ENCODE measurements at places on chromosomes 3 and 15. TPM values are rescaled to one million over a fixed set of nuclear protein-coding genes. Genes with fewer than 3 reads are reported as not detected.

- H3K27ac ChIP-seq: no peak overlapping the region
- peaks cover 17% of the 10 kb centered on the region for H3K4me1 ChIP-seq
- H3K36me3 ChIP-seq: no peaks in the 10 kb centered on the region
- no peak for DNase-seq
- H3K27me3 ChIP-seq: no peaks in the 10 kb centered on the region
Measured at GRCh38 chr3:70849911-70850699, 537.7 kb upstream of the MDFIC2 start.

GRCh38 chr3:178103140-178103539 lies 433.1 kb upstream of the KCNMB2 start:
- H3K4me3 ChIP-seq: no peak overlapping the region
- H3K27ac ChIP-seq: no peak overlapping the region
- peaks cover 33% of the 10 kb centered on the region for H3K4me1 ChIP-seq
- DNase-seq: no peak

The CHRM5 gene
- not detected for total RNA-seq

The OR5H1 gene
- not detected for total RNA-seq

DNA sequence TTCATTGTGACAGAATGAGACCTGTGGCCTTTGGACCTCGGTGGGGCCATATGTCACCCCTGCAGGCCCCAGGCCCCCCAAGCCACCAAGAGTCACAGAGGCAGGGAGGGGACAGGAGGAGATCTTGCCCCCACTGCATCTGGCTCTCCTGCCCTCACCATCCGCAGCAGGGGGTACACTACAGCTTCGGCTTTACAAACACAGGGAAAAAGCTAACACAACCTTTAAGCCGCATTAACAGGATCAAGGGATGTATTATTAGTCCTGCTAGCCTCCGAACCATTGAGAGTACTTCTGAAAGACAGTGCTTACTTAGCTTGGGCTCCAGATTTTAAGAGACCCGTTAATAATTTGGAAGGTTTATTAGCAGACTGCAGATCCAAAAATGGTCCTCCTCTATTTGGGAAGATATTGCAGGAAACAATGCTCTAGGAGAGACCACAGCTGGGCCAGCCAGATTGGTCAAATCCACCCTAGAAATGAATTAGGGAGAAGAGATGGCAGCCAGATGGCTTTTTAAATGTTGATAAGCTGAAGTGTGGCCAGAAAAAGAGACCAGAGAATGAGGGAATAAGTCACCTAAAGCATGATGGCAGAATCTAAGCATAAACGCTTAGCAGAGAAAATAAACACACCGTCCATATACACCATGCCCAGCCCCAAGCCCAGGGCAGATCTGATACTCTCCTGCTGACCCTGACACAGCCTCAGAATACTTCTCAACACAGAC lies 31.5 kb downstream of the SRGAP3 start:
- H3K27ac ChIP-seq: no peak overlapping the region
- peaks cover 43% of the 10 kb centered on the region for H3K4me1 ChIP-seq
- no peak overlapping the region for H3K4me3 ChIP-seq
- H3K36me3 ChIP-seq: peaks cover 14% of the 10 kb centered on the region

Data from type B pancreatic cell (in vitro differentiated cells).